T-helper 22 cell (primary cell): ENCODE measurements at places on chromosomes 12 and 14.

- DNase-seq = no peak
Measured at GRCh38 chr12:105205322-105206048, 30.5 kb downstream of the APPL2 start.

GRCh38 chr12:108806346-108806745 lies 51.0 kb downstream of the SSH1 start:
- no peak for DNase-seq

- no peak for DNase-seq
Measured at GRCh38 chr14:68644101-68644500, 148.8 kb downstream of the ZFP36L1 start.

DNA sequence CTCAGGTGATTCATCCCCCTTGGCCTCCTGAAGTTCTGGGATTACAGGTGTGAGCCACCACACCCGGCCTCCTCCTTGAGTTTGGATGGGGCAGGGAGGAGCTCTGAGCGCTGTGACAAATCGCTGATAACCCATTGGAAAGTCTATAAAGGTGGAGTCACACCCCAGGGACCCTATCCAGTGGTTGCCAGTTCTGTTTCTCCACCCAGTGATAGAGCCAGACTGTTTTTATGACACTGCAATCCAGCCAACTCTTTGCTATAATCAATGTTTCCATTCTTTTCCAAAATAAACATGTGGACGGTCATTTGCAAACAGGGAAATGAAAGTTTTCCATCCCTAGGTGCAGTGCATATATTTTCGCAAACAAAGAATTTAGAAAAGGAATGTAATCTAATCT lies 142.0 kb upstream of the PELI2 start:
- no peak for DNase-seq

DNA sequence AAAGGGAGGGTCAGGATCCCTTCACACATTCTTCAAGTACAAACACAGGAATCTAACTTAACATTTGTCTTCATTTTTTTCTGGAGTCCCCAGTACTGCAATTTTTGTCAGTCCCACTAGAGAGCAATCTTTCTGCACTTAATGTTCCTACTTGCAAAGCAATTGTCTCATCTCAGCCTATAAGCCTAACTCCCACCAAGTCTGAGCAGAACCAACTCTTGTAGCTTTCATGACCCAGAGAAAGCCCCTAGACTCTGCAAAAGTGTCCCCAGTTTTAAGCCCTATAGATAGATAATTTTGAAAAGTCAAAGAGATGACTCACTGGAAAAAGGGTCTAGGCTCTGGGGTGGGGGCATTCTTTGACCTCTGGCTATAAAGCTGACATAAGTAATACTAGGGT lies 1.8 kb upstream of the ZBTB39 start:
- no peak for DNase-seq

DNA sequence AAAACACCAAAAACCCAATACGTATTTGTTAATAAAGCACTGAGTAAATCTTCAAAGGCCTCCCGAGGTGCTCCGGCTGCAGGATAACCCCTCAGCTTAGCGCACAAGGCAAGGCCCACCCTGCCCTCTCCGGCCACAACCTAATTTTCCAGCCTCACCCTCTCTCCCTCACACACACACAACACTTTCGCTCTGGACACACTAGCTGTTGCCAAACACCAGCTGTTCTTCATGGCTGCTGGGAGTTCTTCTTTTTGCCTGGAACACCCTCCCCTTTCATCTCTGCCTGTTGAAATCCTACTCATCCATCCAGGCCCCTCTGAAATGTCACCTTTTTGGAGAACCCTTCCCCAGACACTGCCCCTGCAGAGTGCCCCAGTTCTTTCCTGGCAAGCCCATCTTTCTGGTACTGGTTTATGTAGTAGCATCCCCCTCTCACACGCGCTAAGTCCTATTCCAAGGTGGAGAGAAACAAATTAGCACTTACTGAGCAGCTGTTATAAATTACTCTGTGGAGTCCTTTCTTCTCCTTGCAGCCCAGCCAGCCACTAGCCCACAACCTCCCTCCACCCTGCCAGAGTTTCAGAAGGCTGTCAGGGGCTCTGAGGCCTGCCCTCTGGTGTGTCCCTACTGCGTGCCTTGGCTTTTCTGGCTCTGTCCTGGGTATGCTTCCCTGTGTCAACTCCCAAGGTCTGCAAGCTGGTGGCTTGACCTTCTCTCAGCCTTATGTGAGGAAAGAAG lies 805 bp upstream of the CRACR2A start:
- no peak for DNase-seq

- DNase-seq = no peak
Measured at GRCh38 chr12:92208613-92209121, 63.0 kb upstream of the BTG1 start.

- no peak for DNase-seq
Measured at GRCh38 chr14:95472819-95473251, 43.6 kb downstream of the SYNE3 start.

DNA sequence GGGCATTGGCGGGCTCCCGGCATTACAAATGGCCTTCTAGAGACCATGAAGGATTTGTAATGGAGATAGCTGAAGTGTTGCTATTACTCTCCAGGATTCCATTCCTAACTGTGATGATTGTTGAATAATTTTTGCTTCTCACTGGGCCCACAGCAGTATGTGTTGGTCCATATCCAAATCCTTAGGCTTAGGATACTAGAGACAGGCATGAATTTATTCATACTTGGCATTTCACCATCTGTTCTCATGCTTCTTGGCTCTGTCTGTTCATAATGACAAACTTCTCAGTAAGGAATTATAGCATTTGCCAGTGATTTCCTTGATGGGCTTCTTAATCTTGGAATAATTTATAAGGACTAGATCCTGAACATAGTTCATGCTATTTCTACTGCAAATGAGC lies 832.9 kb downstream of the C12orf50 start:
- no peak for DNase-seq

DNA sequence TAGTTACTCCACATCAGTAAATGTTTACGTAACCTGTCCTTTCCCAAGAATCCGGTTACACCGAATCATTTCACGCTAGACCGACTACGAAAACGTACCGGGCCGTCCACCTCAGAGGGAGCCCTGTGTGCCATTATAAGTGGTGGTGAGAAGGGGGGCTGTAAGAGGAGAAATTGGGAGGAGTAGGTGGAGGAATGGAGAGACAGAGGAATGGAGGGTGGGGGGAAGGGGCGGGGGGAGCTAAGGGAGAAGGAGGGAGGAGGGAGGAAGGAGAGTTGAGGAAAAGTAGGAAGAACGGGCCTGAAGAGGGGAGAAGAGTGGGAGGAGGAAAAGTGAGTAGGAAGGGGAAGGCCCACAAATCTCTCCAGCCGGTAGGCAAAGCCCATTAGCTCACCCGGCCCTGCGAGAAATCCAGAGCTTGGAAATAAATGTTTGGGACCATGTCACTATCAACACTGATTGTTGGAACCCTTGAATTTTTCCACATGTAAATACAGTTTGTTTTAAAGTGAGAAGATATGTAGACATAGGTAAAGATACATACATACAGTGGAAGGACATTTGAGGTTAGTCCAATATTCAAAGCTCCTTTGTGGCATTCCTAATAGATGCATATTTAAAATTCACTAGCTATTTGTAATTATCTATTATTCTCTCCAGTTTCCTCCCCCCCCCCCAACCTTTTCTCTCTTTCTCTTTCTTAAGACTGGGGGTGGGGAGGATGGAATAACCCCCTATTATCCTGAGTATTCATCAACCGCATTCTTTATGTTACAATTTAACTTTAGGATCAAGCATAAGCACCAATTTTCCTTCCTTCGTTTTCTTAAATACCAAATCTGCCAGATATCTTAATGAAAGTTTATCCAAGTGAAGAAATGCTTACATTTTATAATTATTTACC lies 2.1 kb upstream of the FOXG1 start:
- no peak for DNase-seq
